ENCODE measurements at places on chromosomes 2 and 18.
A peak's percentile ranks its signal among the peaks of the same experiment; 100 is the strongest.

- DNase-seq, result no peak
These were observed 14.1 kb downstream of the CEP68 start for GRCh38 chr2:65070172-65070830.

GRCh38 chr2:144379851-144380311, 140.0 kb downstream of the ZEB2 start:
- no peak for DNase-seq

GRCh38 chr2:27885234-27885633, 5.0 kb downstream of the RBKS start:
- no peak for DNase-seq

DNA sequence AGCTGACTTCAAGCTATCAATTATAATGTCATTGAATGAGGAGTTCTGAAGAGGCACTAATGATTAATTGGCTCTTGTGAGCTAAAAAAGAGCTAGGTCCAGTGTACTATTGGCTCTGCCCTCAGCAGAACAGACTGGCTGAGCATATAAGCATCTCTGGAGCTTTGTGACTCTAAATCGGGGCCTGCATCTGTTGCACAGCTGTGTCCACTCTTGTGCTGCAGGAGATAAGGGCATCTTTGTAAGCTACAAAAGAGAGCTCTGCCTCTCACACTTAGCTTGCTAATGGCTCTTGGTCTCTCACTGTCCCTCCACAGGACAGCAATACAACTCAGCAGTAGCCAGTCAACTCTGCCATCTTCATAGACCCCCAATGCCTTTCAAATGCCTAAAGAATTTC, 61.5 kb upstream of the L3MBTL4 start:
- no peak for DNase-seq

DNA sequence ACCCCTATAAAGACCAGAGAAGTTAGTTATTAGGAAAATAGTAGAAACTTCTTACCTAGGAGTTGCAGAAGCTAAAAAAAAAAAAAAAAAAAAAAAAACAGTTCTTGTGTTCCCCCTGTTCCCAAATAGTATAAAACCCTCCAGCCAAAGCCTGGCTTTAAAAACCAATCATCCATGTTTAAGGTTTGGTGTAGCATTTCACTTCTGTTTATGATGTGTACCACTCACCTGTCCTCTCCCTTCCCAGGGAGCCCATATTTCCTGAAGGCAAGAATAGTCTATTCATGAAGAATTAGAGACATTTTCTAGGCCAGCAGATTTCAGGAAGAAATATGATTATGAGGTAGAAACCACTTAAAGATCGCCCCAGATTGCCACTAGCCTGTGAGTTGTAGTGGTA, 273.6 kb downstream of the SETBP1 start:
- no peak for DNase-seq

DNA sequence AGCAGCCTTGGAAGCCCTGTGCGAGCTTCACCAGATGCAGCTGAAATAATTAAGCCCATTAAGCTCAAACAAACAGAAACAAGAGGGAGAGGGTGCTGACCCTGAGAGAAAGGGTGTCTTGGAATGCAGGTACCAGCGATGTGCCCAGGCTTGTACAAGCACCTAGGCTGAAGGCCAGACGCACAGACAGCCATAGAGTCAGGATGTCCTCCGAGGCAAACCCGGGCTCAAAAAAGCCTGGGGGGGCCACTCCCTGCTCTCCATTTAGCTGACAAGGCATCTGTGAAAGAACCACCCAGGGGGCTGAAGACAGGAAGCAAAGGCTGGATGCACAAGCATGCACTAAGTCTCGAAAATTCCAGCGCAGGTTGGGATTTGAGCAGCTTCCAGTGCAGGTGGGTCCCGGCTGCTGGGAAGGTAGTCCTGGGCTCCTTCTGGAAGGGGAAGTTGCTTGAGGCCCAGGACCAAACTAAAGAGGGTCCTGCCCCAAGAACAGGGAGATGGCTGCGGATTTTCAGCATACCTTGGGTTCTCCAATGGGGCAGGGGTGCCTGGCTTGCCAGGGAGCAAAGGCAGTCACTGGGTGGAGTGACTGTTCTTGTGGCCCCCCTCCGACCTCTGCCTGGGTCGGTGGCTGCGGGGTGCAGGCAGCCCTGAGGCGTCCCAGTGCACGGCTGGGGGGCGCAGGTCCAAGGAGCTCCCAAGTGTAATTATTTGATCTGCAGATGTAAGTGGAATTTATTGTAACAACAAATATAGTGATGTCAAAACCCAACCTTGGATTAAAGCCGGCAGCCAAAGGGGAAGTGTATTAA, 5.9 kb downstream of the GBX2 start:
- no peak for DNase-seq

DNA sequence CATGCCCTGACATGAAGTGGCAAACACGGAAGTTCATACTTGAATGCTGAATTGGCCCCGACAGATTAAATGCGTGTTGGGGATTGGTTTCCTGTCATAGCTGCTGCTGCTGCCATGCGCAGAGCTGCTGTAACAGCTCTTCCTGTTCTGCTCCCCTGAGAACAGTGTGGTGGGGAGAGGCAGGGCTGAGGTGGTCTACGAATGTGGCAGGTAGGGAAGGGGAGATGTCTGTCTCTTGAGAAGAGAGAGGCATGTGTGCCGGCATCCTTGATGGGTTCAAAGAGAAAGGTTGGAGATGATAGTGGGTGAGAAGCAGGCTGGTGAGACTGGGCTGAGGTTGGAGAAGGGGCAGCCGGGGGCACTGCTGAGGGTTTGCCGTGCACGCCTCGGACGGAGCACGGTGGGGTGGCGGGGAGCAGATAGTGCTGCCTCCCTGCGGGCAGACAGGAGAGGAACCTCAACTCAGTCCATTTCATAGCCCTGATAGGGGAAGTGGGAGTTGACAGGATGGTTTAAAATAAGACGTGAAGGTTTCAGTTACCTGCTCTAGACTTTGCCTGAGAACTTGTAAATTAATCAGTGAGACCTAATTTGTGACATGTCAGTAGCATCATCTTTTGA, 46.1 kb downstream of the TMEM185B start:
- DNase-seq, result peak; percentile 85

DNA sequence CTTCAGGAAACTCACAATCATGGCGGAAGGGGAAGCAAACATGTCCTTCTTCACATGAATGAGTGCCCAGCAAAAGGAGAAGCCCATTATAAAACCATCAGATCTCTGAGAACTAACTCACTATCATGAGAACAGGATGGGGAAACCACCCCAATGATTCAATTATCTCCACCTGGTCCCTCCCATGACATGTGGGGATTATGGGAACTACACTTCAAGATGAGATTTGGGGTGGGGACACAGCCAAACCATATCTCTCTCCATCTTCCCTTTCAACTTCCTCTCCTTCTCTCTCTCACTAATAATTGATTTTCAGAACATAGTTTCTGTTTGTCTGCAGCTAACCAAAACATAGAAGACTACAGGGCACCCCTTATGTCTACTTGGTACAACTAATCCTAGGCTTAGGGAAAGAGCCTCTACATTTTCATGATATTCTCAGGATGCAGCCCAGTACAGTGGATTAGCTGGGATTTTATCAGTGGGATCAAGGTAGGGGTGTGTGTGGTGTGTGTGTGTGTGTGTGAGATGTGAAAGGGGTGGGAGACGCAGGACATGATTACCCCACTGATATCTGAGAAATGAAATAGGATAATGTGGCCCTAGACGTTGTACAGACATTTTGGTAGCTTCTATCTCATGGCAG, 2.8 kb upstream of the ATF2 start:
- no peak for DNase-seq

- DNase-seq, result peak; percentile 57
These were observed 125.4 kb downstream of the CTIF start for GRCh38 chr18:48663931-48664847.

GRCh38 chr2:28592481-28592880, 96.6 kb downstream of the PLB1 start:
- DNase-seq, result no peak

- no peak for DNase-seq
These were observed 64.8 kb upstream of the DARS1 start for GRCh38 chr2:136049991-136050920.

GRCh38 chr2:147275943-147276342, 568.9 kb upstream of the ACVR2A start:
- DNase-seq, result no peak

DNA sequence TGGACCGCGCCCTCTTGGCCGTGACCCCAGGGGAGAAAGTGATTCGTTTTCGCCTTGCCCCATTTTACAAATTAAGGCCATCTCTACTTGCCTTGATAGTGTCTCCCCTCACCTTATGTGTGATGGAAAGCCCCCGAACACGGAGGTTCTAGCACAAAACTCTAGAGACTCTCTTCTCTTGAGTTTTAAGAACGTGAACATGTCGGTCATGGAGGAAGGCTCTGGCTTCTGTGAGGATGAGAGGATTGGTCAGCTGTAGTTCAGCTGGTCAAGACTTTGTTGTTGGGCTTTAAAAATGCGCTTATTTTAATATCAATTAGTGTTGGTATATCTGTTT, 828 bp downstream of the DYNC1I2 start:
- DNase-seq, result no peak

DNA sequence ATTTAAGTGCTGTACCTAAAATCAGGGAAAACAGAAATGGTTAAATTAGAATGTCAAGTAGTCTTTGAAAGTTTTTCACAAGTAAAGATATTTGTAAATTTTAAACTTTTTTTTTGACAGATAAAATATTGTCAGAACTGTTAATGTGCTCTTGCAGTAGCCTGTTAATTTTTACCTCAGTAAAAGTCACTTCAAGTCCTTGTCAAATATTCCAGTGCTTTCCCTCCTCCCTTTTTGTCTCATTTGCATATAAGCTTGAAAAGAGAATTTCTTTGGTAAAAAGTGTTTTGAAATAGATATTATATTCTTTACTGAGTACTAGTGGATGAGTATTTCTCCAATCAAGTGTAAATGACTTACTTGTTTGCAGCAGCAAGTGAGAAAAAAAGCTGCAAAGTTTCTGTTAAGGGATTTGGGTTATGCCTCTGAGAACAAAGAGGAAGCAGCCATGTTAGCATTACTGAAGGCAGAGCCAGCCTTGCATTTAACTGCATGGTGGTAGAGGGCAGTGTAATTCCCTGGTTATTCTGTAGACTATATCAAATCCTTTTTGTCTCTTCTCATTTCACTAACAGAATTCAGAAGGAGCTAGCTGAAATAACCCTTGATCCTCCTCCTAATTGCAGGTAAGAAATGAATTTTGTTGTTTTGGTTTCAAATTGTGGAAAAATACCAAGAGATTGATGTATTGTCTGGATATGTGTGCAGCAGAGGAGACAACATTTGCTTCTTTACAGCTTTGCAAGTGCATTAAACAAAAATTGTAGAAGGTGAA, 3.2 kb downstream of the UBE2E3 start:
- DNase-seq, result peak; percentile 48

- no peak for DNase-seq
These were observed 6.5 kb downstream of the DIPK1C start for GRCh38 chr18:74450626-74451025.

GRCh38 chr2:196409376-196409775, 230.1 kb upstream of the CCDC150 start:
- DNase-seq, result no peak

GRCh38 chr2:16554060-16554583, 111.5 kb downstream of the CYRIA start:
- no peak for DNase-seq

DNA sequence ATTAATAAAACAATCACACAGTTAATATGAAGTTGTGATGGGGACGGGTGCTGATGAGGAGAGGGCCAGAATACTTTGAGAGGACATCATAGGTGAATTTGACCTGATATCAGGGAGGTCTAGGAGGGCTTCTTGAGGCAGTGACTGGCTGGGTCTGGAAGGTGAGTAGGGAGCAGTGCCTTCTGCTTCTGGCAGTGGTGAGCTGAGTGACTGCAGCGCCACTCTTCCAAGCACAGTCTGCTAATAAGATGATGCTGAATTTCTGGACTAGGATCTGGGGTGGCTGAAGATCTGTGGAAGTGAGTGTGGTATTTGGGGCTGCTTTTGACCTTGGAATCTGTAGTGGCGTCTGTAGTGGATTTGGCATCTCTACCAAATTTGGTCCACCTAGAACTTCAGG, 5.5 kb downstream of the DGKD start:
- no peak for DNase-seq

DNA sequence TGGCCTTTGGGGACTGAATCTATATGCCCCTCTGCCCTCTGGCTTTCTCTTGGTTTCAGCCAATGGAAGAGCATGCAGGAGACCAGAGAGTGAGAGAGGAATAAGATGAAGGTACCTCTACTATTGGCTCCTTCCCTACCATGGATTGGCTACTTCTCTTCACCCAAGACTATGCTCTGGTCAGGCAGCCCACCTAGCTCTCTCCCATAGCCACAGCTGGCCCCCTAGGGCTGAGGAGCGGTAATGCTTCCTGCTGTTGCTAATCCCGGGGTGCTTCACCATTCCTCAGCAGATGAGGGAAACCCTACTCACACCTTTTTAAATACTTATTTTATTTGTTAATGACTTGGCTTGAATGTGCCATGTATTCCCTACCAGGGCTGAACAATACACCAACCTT, 142.4 kb downstream of the MREG start:
- DNase-seq, result no peak

DNA sequence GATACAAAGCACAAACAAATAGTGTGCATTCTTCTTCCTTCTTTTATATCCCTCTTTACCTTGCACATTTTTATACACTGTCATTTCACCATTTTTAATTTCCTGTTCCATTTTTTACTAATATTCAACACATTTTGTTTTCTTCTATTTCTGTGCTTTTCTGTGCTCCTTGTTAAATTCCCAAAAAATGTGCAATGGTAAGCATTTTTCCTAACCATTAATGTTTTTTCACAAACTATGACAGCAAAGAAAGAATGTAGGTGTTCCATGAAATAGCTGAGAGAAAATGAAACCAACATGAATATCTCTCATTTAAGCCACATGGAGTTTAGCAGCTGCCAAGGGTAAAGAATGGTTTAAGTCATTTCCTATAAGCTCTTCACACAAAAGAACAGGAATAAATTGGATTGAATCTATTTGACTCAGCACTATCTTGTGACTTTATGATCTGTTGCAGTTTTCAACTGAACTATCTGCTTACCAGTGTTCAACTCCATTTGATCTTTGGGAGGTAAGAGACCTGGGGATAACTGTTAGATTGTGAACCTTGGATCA, 145.7 kb upstream of the CDH19 start:
- DNase-seq, result no peak

- no peak for DNase-seq
These were observed 1757.9 kb upstream of the LRRTM1 start for GRCh38 chr2:82062463-82062862.

DNA sequence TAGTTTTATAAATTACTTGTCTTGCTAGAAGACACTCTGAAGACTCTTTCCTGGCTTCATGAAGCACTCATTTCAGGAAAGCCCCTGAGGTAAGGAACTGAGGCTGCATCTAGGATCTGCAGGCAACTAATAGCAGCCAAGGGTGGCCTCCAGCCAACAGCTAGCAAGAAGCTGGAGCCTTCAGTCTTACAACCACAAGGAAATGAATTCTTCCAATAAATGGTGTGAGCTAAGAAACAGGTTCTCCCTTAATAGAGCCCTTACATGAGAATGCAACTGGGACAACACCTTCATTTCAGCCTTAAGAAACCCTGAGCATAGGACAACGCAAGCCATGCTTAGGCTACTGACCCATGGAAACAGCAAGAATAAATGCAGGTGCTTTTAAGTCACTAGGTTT, 254.6 kb upstream of the RBBP8 start:
- DNase-seq, result no peak

Measured in CD4-positive, alpha-beta T cell treated with Interleukin-17A for 4 hours (primary cell).